GOT3 (cell line): ENCODE measurements at places on chromosomes 3 and 15.

DNA sequence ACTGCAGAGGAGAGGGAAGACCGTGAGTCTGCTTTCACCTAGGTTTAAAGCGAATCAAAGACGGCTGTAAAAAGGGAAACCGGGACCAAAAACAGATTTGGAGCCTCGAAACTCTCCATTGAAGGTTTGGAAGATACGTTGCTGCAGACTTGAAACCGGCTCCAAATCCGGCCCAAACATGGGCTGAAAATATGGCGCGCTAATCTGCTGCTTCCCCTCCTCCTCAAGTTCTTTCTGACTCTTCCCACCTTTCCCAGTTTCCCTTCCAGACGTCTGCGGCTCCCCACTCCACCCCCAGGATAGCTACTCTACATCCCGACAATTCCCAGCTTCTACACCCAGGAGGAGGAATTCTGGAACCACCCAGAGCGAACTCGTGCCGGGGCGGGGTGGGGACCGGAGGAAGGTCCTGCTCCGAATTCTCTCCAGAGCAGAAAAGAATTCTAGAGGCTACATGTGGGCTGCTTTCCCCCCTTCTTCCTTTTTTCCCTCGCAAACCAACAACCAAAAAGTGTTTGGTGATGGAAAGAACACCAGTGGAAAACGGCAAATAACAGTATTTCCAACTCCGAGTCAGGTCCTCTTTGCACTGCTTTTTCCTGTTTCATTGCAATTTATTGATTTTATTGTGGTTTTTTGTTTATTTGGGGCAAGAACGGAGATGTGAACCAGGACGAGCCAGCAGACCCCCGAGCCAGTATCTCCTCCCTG, 8.5 kb downstream of the EOMES start:
- no peak for DNase-seq

DNA sequence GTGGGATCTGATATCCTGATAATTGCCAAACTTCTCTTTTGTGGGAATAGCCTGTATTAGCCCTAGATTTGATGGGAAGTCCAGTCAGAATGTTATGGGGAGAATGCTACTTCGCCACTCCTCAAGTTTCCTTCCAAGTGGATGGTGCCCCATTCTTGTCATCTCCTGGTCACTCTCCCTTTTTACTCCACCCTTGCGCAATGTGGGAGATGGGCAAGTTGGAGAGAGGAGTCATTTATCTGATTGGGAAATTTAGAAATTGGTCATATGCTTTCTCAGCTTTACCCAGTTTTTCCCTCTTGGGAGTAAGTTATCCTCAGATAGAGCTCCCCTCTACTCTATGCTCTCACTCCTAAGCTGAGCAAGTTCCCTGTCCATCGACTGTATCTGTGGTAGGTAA, 14.4 kb downstream of the FANCD2OS start:
- no peak for DNase-seq

GRCh38 chr3:48617559-48617958, 4.0 kb downstream of the TMEM89 start:
- DNase-seq = no peak

DNA sequence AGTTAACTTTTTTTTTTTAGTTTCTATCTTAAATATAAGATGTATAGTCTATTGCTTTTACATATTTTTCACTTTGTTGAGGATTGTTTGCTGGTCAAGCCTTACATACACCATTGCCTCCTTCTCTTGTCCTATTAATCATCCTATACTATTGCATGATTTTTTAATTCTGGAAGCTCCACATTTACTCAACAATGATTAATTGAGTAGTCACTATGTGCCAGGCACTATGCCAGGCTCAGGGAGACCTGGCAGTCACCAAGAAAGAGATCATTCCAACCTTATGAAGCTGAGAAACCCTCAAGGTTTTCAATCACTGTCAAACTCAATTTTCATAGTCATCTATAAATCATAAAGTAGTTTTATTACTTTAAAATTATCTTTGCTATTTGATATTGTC, 626.2 kb downstream of the IGSF11 start:
- no peak for DNase-seq

GRCh38 chr3:145735631-145736030, 425.4 kb downstream of the PLOD2 start:
- DNase-seq = no peak

- no peak for DNase-seq
These were observed 116.6 kb downstream of the ST8SIA2 start for GRCh38 chr15:92510163-92510882.

- DNase-seq = no peak
These were observed 2.6 kb upstream of the HHATL start for GRCh38 chr3:42705058-42705767.

- no peak for DNase-seq
These were observed 74.6 kb downstream of the REC114 start for GRCh38 chr15:73517566-73517965.

DNA sequence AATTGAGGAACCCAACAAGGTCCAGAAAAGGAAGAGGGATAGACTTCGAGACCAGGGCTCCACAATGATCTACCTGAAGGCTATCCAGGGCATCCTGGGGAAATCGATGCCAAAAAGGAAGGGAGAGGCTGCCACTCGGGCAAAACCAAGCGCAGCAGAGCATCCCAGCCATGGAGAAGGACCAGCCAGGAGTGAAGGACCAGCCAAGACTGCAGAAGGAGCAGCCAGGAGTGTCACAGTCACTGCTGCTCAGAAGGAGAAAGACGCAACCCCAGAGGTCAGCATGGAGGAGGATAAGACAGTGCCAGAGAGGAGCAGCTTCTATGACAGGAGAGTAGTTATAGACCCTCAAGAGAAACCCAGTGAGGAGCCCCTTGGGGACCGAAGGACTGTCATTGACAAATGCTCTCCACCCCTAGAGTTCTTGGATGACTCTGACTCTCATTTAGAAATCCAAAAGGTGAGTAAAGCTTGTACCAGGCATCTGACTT, 12.0 kb downstream of the TATDN2 start:
- DNase-seq = no peak

DNA sequence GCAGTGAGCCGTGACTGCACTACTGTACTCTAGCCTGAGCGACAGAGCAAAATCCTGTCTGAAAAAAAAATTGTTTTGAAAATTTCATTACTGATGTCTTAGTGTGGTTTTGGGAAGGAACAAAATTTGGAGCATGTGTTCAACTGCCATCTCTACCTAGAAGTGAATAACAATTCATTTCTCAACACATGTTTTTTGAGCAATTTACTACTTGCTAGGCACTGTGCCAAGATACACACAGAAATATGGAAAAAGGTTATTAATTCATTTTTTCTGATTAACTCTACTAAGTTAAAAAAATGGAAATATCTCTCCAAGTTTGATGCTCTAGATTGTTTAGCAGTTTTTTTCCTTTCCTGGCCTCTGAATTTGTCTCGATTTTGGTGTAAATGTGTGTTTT, 5.2 kb upstream of the TCF12 start:
- no peak for DNase-seq

DNA sequence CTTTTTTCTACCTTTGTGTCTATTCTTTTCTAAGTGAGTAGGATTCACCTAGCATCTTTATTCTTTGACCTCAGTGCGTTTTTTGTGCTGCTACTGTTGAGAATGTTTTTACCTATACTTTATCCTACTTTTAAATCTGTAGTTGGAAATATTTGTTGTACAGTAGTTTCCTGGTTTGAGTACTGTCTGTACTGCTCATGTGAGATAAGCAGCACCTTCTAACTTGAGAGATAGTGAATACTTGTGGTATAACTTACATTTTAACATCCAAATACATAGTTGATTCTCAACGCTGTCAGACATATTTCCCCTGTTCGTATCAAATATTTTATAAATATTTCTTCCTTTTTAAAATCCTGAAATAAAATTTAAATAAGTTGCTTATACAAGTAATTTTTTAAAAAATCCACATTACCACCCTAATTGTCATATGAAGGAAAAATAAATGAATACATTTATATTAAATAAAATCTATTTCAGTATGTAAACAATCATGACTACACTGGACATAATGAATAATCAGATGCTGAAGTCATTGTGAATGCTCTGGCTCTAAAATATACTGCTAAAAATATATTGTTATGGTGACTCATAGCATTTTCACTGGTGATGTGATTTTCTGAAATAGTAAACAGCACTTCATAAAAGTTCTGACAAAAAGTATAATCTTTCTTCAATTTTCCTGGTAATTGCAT, 17.4 kb downstream of the ATP11B start:
- no peak for DNase-seq

DNA sequence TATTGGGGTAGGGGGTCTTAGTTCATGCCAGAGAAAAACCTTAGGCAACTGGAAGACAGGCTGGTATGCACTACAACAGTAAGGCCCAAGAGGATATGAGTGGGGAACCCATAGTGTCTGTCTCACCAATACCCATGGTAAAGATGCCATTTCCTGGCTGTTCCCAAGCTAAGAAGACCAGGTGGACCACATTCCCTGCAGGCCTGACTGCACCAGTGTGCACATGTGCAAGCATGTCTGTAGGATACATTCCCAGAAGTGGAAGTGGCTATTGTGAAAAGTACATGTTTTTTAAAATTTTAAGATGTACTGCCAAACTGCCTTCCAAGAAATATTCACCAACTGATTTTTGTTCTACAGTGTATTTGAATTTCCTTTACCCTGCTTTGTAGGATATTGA, 207.3 kb upstream of the CTNNB1 start:
- no peak for DNase-seq

DNA sequence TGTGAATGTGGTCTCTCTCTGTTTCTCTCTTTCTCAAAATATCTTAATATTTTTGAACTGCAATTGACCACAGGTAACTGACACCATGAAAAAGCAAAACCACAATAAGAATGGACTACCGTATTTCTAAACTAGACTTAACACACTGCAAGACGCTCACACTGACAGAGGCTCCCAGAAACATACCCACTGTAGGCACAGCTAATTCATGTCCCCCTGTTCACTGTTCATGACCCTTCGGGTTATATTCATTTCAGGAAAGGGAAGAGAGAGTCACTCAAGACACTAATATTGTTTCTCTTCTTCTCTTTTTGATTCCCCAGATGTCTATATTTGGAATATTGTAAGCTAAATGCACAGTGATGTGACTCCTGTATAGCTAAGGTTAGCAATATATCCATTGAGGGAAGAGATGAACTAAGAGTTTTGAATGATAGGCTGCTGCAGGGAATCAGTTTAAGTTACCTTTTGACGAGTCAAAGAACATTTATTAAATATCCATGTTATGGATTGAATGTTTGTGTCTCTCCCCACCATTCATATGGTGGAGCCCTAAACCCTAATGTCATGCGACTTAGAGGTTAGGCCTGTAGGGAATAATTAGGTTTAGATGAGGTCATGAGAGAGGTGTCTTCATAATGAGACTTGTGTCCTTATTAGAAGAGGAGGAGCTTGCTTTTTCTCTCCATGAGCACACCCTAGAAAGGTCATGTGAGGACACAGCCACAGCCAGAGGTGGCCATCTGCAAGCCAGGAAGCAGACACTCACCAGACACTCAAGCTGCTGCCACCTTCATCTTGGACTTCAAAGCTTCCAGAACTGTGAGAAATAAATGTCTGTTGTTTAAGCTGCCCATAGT, 216.6 kb upstream of the GRM7 start:
- no peak for DNase-seq

DNA sequence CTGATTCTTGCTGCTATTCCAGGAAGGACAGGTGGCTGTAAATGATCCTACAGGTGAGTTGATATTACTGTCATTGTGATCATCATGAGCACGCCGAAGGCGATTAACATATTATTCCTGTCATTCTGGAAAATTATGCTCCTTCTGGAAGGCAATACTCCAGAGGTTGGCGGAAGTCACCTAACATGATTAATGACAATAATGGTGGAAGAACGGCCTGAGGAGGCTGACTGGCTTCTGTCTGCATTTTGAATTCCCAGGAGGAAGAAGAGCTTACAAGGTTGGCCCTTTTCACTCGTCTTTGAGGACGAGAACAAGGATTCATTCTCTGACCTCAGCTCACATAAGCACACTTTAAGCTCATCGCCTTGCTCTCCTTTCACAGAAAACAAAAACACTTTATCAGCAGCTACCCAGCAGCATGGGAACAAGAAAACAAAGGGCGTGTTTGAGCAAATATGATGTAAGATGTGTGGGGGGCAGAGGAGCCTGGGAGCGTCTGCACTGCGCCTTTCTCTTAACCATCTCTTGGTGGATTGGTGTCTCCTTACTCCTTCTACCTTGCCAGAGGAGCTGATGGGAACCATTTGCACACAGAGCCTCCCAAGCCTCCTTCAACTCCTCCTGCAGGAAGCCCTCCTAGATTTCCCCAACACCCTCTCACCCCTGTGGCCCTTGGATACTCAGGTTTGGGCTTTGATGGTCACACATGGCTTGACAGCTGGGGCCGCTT, 23.0 kb downstream of the ACSBG1 start:
- DNase-seq = no peak

- DNase-seq = no peak
These were observed 45.2 kb downstream of the RARB start for GRCh38 chr3:25473246-25473645.

DNA sequence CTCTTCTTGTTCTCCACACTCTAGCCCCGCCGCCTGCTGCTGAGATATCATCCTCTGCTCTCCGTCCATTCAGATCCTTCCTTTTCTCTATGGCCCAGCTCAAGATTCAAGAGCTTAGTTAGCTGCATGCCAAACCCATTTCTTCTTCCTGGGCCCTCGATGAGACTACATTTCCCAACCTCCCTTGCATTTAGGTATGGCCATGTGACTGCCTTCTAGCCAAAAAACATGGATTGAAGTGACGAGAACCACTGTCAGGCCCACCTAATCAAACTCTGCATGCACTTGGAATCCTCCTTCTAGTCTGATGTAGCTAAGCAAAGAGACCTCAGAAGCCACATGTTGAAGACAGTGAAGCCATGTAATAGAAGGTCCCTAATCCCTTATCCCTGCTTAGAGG, 308.2 kb downstream of the VPS13C start:
- DNase-seq = no peak

DNA sequence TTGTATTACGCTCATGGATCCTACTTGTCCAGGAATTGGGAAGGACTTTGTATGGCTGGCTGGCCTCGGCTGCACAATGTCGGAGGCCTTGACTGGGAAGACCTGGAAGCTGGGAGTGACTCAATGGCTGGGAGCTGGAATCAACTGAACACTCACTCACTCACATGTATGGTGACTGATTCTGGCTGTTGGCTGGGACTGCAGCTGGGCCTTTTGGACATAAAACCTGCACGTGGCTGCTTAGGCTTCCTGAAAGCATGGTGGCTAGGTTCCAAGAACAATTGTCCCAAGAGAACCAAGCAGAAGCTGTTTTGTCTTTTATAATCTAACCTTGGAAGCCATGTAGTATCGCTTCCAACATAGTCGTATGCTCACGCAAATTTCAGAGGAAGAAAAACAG, 38.0 kb upstream of the CMTM8 start:
- no peak for DNase-seq

DNA sequence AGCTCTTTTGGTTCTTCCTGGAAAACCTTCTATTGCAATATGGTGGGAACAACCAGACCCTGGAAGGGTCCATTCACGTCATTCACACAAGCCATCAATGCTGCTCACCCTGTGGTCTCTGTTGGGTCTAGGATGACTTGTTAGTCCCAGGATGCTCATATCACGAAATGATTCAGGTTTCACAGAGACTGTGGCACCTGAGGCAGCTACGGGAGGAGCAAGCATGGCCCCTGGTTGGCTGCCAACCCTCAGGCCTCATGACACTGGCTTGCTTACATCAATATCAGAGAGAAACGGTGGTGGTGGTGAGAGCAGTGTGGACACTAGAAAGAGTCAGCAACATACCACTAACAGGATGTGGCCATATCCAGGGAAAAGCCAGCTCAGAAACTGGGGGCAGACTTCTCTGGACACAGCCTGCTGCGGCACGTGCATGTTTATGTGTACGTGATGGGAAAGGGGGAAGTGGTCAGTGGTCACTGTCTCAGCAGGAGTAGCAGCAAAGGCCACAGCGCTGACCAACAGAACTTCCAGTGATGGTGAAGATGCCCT, 208.9 kb upstream of the ST8SIA2 start:
- DNase-seq = no peak
